ENCODE measurements at places on chromosomes 1 and 21. TPM values are rescaled to one million over a fixed set of nuclear protein-coding genes. Genes with fewer than 3 reads are reported as not detected.
A peak's percentile ranks its signal among the peaks of the same experiment; 100 is the strongest.

DNA sequence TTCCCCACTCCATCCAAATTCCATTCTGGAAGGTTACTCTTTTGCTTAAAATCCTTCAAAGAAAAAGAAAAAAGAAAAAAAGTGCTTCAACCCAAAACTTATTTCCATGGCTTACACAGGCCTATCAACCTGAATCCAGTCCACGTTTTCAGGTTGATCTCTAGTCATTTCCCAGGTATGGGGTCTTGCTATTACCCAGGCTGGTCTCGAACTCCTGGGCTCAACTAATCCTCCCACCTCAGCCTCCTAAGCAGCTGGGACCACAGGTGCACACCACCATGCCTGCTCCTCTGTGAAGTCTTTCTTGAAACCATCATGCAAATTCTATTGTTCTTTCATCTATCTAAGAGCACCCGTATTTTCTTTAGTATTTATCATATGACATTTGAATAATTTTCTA is 7.6 kb downstream of the RNF19B start:
- peaks cover 30% of the 10 kb centered on the region for H3K4me1 ChIP-seq
- H3K4me3 ChIP-seq: no peak overlapping the region
- H3K27me3 ChIP-seq: no peaks in the 10 kb centered on the region
- no peaks in the 10 kb centered on the region for H3K36me3 ChIP-seq
- no peak for DNase-seq

DNA sequence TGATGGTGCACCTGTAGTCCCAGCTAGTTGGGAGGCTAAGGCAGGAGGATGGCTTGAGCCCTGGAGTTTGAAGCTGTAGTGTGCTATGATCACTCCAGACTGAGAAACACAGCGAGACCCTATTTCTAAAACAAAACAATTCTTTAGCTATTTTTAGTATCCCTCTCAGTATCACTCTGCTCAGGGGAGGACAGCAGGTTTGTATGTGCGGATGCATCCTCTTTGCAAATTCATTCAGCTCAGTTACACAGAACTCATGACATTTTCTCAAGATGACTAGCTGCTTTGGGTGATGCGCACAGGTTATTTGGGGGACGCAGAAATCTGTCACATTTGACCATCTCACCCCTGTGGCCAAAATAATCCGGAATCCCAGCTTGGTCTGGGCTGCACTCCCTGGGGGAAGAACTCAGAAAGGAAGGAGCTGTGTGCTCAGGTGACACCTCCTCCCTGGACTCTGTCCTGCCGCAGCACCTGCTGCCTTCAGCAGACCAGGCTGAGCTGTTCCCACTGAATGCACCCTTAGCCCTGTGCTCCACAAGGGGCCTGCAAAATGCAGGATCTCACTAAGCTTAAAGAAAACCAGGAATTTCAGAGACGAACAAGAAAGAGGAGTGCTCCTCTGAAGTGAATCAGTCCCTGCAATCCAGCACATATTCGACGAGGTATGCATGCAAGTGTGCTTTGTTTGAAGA is 89.5 kb upstream of the PGBD5 start:
- H3K4me3 ChIP-seq: no peak overlapping the region
- no peaks in the 10 kb centered on the region for H3K36me3 ChIP-seq
- no peaks in the 10 kb centered on the region for H3K4me1 ChIP-seq
- DNase-seq: no peak

- no peaks in the 10 kb centered on the region for H3K36me3 ChIP-seq
- DNase-seq: peak; percentile 17
- H3K4me1 ChIP-seq: no peaks in the 10 kb centered on the region
- no peak overlapping the region for H3K27ac ChIP-seq
Observed at GRCh38 chr1:5975133-5975880, 16.9 kb downstream of the NPHP4 start.

- no peaks in the 10 kb centered on the region for H3K27me3 ChIP-seq
- H3K36me3 ChIP-seq: no peaks in the 10 kb centered on the region
- no peak overlapping the region for H3K4me3 ChIP-seq
- no peaks in the 10 kb centered on the region for H3K4me1 ChIP-seq
Observed at GRCh38 chr1:68254667-68255226, 22.4 kb upstream of the WLS start.

- H3K36me3 ChIP-seq: peaks cover 21% of the 10 kb centered on the region
- no peaks in the 10 kb centered on the region for H3K27me3 ChIP-seq
- no peak overlapping the region for H3K4me3 ChIP-seq
Observed at GRCh38 chr1:243507001-243507671, 251.3 kb downstream of the SDCCAG8 start.

DNA sequence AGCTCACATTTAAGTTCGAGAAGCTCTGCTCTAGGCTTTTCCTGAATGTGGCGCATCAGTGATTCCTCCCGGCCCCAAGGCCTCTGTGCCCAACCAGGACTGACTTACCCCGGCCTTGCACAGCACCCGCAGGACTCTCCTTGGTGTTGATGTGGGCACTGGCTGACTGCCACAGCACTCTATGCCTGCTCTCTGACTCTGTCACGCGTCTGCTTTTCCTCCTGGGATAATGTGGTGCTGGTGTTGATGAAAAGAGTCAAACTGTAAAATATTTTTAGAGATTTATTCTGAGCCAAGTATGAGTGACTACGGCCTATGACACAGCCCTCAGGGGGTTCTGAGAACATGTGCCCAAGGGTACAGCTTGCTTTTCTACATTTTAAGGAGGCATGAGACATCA is 15.5 kb upstream of the SLC2A5 start:
- H3K4me1 ChIP-seq: peaks cover 32% of the 10 kb centered on the region
- H3K27ac ChIP-seq: no peak overlapping the region
- no peak overlapping the region for H3K4me3 ChIP-seq
- no peak for DNase-seq
- no peaks in the 10 kb centered on the region for H3K36me3 ChIP-seq

DNA sequence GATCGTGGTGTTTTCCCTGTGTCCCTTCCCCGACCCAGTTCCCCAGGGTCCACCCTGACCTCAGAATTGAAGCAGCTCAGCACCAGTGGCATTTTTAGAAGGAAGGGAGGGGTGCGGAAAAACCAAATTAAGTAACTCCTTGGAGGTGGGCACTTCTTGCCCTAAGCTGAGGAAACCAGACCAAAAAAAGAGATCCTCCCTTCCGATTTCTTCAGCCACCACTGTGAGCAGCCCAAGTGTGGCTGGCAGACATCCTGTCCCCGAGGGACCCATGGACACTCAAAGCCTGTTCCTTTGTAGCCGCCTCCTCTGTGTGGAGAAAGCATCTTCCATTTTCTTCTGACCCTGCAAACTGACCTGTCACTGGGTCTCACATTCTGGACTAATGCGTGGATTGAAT is 31.3 kb downstream of the KIRREL1 start:
- no peak overlapping the region for H3K4me3 ChIP-seq
- H3K27ac ChIP-seq: no peak overlapping the region
- no peaks in the 10 kb centered on the region for H3K27me3 ChIP-seq
- H3K36me3 ChIP-seq: no peaks in the 10 kb centered on the region

DNA sequence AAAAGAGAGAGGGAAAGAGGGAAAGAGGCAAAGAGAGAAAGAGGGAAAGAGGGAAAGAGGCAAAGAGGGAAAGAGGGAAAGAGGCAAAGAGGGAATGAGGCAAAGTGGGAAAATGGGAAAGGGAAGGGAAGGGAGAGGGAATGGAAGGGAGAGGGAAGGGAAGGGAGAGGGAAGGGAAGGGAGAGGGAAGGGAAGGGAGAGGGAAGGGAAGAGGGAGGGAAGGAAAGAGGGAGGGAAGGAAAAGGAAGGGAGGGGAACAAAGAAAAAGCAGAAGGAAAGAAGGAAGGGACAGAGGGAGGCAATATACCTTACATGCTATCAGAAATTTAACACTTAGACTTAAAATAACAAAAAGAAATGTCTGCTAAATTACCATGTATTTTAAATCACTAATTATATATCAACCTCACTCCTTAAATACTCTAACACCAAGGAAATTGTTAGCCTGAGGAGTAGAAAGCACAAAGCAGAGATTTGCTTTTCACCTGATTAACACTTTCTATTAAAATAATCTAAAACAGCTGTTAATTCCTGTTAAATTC is 41.8 kb downstream of the DUSP10 start:
- H3K27ac ChIP-seq: no peak overlapping the region
- H3K4me1 ChIP-seq: peaks cover 6% of the 10 kb centered on the region
- no peak overlapping the region for H3K4me3 ChIP-seq
- no peaks in the 10 kb centered on the region for H3K27me3 ChIP-seq

- H3K27ac ChIP-seq: no peak overlapping the region
- DNase-seq: no peak
- H3K4me1 ChIP-seq: no peaks in the 10 kb centered on the region
Observed at GRCh38 chr1:227906550-227907071, 41.1 kb downstream of the WNT9A start.

DNA sequence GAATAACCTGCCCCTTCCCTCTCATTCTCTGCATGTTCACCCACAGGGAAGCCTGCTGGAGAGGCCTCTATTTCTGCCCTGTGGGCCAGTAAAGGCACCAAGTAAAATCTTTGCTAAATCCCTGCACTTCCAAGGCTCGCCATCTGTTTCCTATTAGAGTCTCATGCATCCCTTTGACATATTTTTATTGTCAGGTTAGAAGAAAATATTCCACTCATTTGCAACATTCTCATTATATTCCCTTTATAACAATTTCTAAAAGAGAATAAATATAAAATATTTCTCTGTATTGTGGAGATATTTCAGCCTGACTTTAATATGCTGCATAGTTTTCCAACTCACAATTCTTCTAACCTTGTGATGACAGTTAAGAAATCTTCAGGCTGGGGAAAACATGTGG is 340.4 kb upstream of the VAMP3 start:
- no peak overlapping the region for H3K4me3 ChIP-seq
- H3K27me3 ChIP-seq: peaks cover 41% of the 10 kb centered on the region
- H3K27ac ChIP-seq: no peak overlapping the region
- no peak for DNase-seq
- no peaks in the 10 kb centered on the region for H3K36me3 ChIP-seq

DNA sequence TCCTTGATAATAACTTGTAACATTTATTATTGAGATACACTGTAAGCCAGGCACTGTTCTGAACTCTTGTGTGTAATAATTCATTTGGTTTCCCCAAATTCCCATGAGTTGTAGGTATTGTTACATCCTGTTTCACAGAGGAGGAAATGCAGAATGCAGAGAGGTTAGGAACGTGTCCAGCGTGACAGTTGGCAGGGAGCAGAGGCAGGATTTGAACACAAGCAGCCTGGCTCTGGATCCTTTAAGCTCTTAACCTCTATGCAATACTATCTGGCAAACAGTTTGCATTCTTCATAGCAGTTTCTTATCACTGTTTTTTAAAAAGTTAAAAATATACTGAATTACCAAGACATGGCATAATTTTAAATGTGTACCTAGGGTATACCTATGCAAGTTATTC is 30.5 kb downstream of the EEIG2 start:
- no peak overlapping the region for H3K4me3 ChIP-seq
- H3K27me3 ChIP-seq: no peaks in the 10 kb centered on the region
- peaks cover 8% of the 10 kb centered on the region for H3K4me1 ChIP-seq
- H3K27ac ChIP-seq: no peak overlapping the region
- no peaks in the 10 kb centered on the region for H3K36me3 ChIP-seq
- DNase-seq: no peak

GRCh38 chr1:162626094-162626493 is 6.2 kb upstream of the DDR2 start:
- DNase-seq: no peak
- no peak overlapping the region for H3K4me3 ChIP-seq
- no peaks in the 10 kb centered on the region for H3K27me3 ChIP-seq

DNA sequence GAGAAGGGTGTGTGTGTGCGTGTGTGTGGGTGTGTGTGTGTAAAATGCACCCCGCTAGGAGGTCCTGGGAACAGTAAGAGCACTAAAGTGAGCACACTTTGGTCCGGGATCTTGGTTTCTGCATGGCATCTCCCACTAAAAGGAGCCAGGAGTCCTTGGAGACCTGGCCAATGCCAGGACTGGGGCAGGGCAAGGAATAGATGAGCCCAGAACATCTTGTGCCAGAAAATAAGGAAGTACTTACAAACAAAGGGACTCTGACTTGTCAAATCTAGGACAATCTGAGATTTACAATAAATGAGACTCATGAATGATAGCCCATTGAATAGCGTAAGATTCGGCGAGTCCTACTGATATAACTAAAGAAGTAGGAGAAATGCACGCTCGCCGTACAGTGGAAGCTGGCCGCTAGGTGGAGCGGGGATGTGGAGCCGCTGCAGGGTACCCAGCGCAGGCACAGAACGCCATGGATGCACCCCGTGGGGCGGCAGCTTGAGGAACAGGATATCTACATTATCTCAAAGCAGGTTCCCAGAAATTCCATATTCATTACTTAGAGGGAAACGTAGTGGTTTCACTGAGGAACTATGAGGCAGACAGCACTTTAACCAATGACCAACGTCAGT is 7.1 kb downstream of the SLC37A1 start:
- no peak overlapping the region for H3K27ac ChIP-seq
- peaks cover 13% of the 10 kb centered on the region for H3K36me3 ChIP-seq
- DNase-seq: no peak

DNA sequence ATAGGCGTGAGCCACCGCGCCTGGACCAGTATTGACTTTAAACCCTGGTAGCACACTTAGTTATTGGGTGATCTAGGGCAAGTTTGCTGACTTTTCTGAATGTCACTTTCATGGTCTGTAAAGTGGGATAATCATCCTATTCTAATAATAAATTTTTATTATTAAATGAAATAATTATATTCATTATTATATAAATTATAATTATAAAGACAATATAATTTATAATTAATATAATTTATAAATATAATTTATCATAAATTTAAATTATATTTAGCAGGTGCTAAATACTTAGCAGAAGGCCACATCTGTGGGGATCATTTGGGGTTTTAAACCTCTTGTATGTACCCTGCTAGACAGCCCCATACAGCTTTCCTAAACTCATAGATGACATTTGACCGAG is 59.7 kb downstream of the KANK4 start:
- H3K27ac ChIP-seq: no peak overlapping the region
- no peaks in the 10 kb centered on the region for H3K36me3 ChIP-seq

TTC24 gene
- total RNA-seq: not detected

NOS1AP gene
- 9.2 TPM for total RNA-seq

COQ8A gene
- 32.9 TPM for total RNA-seq

TEDDM1 gene
- not detected for total RNA-seq

FCGR1A gene
- not detected for total RNA-seq

HIPK1 gene
- total RNA-seq: 26.3 TPM

GFI1 gene
- 0.53 TPM for total RNA-seq

SPRR2E gene
- total RNA-seq: not detected

SYF2 gene
- total RNA-seq: 48.1 TPM

PTGER3 gene
- 0.13 TPM for total RNA-seq

ETV3L gene
- total RNA-seq: not detected

HES4 gene
- total RNA-seq: 41.8 TPM

PERM1 gene
- 0.60 TPM for total RNA-seq
